Glutamatergic neuron (in vitro differentiated cells): ENCODE measurements at places on chromosomes 16 and 17.
A peak's percentile ranks its signal among the peaks of the same experiment; 100 is the strongest.

DNA sequence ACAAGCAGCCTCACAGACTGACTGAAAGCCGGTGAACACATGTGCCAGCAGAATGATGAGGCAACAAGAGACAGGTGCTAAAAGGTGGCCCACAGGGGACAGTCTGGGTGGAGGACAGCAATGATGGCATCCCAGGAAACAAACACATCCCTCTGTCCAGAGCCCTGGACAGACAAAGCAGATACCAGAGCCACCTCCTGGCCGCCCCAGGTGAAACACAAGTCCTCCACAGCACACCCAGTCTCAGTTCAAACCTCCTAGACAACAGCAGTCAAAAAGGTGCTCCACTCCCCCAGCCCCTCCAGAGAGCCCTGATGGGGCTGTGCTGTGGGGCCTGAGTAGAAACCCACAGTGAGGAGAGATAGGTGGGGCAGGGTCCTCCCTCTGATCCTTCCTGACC is 20.3 kb upstream of the CDH5 start:
- DNase-seq = no peak

- peak; percentile 86 for DNase-seq
Observed at GRCh38 chr17:32486701-32487472, at the start of gene CDK5R1. Gene CDK5R1 (plus strand): TSS chr17:32486993. CDS start chr17:32487621, 628 bp downstream.

DNA sequence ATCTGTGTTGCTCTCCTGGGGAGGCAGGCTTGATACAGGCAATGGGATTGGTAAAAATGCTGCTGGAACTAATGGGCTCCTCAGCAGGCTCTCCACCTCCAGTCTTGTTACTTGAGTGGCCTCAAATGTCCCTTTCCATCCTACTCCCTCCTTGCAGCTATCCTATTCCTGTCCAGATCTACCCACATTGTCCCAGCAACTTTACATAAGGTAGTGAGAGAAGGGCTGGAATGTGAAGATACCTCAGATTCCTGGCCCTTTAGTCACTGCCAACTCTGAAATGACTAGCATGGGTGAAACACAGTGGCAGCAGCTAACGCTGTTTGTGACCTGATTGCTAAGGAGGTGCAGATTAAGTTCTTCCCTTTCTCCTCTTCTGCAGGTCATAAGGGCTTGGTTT is 210.1 kb upstream of the HS3ST4 start:
- DNase-seq = no peak

DNA sequence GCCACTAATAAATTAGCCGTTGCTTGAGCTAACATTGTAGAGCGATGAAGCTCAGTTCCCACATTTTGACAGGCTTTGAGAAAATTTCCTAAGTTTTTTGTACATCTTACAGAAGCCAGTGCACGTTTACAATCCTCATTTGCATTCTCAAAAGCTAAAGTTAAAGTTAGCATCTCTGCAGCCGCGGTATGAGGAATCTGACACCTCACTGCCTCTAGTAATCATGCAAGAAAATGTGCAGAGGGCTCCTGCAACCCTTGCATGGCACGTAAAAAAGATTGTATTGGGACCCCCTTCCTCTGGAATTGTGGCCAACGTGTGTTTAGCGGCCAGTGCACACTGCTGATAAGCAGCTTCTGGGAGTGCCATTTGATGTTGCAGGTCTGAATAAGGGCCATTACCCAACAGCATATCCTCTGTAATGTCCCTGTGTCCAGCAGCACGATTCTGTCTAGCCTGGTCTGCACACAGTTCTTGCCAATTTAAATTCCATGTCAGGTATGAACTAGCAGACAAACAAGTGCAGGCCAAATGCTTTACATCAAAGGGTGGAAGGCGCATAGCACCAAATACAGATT is 12.4 kb upstream of the ZNF689 start:
- no peak for DNase-seq

DNA sequence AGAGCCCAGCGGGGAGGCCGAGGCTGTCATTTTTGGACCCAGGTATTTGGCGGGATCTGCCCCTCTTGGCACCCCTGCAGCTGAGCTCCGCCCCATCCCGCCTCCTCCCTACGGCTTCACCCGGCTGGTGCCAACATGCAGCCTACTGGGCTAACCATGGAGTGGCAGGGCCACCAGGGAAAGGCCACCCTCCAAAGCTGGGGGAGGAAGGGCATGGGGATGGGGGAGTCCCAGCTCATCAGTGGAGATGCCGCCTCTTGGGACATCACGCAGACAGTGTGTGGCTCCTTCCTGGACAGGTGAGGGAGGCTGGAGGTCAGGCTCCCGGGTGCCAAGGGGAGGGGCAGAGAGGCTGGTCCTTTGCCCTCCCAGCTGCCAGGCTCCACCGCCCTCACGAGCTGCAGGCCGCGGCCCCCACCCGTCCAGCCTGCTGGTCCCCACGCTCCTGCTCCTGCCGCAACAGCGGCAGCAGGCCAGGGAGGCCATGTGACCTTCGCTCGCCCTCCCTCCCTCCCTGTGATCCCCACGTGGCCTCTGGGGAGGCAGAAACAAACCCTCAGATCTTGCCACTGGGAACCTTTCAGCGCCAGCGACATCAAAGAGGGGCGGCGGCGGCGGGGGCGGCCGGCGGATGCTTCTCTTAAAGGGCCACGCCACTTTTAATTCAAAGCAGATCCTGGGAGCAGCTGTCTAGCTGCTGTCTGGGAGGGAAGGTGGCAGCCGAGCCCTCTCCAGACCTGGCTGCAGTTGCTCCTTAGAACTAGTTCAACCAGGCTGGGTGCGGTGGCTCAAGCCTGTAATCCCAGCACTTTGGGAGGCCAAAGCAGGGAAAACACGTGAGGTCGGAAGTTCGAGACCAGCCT is 6.8 kb upstream of the NOTUM start:
- DNase-seq = peak; percentile 93

- peak; percentile 83 for DNase-seq
Observed at GRCh38 chr16:49282690-49283375, 1.2 kb upstream of the CBLN1 start.
